GM10248 (cell line): ENCODE measurements at places on chromosomes 1 and 21.

GRCh38 chr21:25646474-25646873, 7.4 kb downstream of the JAM2 start:
- no peak for DNase-seq

DNA sequence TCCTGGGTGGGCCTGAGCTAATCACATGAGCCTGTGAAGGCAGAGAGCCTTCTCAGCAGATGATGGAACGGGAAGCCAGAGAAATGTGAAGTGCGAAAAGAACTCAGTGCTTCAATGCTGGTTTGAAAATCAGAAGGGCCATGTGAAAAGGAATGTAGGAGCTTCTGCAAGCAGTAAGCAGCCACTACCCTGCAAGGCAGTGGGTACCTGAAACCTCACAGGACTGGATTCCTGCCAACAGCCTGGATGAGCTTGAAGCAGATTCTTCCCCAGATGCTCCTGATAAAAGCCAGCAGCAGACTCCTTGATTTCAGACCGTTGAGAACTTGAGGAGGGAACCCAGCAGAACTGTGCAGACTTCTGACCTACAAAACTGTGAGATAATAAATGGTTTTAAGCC, 158.6 kb downstream of the SYT2 start:
- DNase-seq = no peak

DNA sequence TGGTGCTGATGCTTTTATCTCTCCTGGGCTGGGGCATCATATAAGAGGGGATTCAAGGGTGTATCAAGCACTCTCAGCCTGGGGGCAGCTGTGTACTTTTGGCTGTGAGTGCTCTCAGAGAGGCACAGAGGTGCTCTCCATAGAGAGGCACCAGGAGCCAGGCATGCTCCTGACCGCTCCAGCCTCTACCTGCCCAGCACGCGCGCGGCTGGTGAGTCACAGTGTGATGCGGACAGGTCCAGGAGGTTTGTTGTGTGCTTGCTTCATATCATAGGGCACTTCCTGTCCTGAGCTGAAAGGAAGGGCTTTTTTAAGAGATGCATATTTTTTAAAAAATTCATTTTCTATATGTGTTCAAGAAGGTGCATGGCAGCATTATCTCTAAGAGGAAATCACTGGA, 93.6 kb upstream of the BCAR3 start:
- no peak for DNase-seq

DNA sequence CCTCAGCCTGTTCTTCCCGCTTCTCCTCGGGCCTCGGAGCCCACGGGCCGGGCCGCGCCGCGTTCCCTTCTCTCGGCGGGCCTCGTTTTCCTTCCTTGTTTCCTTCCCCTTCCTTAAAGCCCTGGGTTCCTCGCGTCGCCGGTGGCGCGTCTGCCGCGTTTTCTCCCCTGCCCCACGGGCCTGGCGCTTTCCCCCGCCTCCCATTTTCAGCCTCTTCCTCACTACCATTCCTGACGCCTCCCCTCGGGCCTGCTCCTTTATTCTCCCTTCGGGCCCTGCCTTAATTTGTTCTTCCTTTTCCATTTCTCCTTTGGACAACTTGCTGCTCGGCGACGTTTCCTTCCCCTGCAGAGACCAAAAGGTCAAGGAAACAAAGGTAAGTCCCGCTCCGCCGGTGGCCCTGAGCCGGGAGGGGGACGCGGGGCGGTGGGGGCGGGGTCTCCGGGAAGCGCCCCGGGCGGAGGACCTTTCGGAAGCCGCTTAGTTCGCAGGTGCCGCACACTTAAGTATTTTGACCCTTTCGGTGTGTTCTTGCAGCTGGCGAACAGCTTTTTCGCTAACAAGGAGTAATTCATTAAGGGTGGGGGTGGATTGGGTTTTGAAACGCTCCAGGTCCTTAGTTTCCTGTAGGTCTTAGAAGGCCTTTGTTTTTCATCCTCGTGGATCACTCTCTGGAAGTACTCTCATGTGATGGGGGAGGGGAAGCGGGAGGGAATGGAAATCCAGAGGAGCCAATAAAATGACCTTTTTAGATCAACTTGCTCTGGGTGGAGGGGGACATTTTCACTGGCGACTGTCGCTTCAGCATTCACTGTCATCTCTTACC, 780 bp downstream of the YTHDF2 start:
- DNase-seq = peak; percentile 68

DNA sequence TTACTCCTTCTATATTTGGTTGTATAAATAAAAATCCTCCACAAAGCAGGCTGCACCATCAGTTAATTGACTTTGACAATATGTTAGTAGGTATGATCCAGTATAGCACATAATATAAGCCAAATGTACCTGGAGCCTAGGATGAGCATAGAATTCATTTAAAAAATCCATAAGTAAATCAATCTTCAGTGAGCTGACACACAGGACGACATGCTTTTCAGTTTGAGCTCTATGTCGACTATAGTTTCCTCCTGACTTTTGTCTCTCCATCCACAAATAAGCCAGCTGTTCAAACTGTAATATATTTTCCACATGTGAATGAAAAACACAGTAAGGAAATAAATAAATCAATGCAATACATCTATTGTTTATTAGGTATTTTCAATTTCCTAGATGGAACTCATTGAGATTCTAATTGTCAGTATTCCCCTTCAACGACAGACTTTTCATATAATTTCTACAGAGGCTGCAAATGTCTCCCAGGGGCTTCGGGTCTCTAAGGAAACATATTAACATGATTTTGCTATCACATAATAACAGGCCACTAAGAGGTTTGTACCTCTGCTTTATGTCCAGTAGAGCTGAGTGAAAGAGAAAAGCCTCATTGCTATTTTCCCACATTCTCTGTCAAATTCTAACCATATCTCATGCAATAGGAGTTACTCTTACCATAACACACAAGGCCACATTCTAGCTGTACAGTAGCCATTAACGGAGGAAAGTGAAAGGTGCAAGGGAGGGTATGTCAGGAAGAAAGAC, 180.1 kb downstream of the KCNT2 start:
- no peak for DNase-seq

- no peak for DNase-seq
Measured at GRCh38 chr1:228494970-228495853, 8.0 kb downstream of the RNF187 start.

GRCh38 chr1:24931468-24932231, 1.6 kb upstream of the RUNX3 start:
- DNase-seq = no peak

DNA sequence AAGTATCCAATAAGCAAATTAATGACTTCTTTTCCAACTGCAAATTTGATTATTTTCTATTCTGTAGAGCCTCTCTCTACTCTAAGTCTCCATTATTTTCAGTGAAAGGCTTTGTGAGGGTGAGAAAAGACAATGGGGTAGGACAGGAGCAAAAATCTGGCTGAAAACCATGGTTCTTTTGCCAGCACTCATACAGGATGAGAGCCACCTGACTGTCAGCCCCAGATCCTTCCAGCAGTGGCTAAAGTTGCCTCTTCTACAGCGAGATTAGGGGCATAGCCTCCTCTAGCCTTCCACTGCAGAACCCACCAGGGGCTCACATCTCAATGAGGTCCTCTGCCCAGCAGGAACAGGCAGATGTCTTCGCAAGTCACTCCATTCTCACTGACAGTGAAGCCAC, 23.7 kb downstream of the NMNAT2 start:
- DNase-seq = no peak

GRCh38 chr1:224929335-224930237, at the start of gene DNAH14:
Gene DNAH14, plus strand, starts transcription at chr1:224929675. Its CDS starts 23,028 bp downstream, at chr1:224952703.
- DNase-seq = peak; percentile 35

GRCh38 chr1:197604302-197604701, 171.0 kb downstream of the DENND1B start:
- DNase-seq = no peak

DNA sequence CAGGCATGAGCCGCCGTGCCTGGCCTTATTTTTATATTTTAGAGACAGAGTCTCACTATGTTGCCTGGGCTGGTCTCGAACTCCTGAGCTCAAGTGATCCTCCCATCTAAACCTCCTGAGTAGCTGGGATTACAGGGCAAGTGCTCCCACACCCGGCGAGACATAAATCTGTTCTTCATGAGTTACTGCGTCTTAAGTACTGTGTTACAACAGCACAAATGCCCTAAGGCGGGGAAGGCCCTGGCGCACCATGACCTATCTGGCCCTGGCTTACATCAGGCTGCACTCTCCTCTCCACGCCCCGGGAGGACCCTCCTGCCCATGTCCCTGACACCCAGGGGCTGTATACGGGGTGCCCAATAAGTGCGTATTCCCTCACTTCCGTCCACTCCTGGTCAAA, 4.3 kb downstream of the GPR153 start:
- no peak for DNase-seq

DNA sequence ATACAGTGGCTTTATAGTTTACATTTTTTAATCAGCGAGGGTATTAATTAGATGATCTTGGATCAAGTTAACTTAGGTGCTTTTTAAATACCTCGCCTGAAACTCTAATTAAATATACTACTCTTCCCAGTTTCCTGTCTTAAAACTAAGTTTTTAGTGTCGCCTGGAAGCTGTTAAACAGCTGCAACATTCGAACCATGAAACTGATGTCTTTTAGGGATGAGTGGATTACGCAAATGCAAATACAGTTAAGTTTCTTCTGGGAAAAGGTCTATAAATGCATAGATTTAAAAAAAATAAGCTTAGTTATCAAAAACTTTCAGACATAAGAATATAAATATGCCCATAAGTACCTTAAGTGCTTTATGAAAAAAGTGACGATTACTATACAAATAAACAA, 228.3 kb downstream of the PTPRC start:
- DNase-seq = no peak

GRCh38 chr1:152486400-152487006, 24.1 kb upstream of the LCE5A start:
- DNase-seq = no peak

- DNase-seq = no peak
Measured at GRCh38 chr21:38496224-38496623, 2.1 kb downstream of the ERG start.

- DNase-seq = peak; percentile 89
Measured at GRCh38 chr1:185316163-185317033, 645 bp downstream of the IVNS1ABP start.

DNA sequence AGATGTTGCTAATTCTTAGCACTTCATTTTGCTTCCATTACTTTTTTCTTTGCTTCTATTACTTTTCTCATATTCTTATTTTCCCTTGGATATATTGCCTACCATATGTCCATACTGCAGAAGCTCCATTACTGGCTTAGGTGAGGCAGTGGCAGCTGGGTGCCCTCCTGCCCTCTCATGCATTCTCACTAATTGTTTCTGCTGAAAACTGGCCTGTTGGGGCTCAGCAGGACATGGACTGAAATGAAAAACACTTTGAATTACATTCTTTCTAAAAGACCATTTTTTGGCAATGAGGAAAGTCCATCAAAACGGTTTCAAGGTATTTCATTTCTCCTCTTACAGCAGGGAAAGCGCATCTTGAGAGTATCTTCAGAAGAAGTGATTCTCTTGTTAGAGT, 122.9 kb downstream of the MAST2 start:
- no peak for DNase-seq

DNA sequence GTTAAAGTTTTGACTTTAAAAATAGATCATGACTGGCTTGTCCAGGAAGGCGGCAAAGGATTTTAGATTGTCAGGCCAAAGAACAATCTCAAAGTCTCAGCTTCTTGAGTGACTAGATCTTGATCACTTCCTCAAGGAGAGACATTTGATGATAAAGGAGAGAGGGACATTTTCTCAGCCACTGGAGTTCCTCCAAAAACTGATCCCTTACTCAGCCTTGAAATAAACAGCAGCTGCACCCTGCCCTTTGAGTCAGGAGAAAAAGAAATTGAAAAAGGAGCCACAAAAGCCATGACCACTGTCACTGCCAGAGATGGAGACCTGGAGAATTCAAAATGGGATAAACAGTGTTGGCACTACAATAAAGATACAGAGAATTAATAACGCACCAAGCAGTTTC, 288.4 kb upstream of the PRMT6 start:
- DNase-seq = no peak

DNA sequence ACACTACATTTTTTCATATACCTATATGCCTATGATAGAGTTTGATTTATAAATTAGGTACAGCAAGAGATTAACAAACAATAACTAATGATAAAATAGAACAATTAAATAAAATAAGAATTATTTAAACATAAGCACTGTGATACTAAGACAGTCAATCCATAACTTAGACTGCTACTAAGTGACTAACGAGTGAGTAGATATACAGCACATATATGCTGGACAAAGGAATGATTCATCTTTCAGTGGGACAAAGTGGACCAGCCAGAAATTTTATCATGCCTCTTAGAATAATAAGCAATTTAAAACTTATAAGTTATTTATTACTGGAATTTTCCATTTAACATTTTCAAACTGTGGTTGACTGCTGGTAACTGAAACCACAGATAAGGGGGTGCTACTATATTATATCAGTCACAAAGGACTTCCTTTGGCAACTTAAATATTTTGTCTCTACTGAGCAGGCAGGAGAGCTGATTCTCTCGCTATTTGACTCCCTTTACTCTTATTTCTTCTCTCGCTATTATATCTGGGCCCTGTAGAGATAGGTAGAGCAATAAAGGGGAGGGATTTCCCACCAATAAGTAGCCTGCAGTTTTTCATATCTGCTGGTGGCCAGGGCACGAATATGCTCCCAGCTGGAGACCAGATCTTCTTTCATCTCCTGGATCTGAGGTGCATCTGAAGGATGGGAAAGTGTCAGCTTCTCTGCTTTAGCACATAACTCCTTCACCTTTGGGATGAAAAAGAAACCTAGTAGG, 10.8 kb downstream of the SPTA1 start:
- no peak for DNase-seq
